ENCODE measurements at places on chromosomes 6 and 20.

DNA sequence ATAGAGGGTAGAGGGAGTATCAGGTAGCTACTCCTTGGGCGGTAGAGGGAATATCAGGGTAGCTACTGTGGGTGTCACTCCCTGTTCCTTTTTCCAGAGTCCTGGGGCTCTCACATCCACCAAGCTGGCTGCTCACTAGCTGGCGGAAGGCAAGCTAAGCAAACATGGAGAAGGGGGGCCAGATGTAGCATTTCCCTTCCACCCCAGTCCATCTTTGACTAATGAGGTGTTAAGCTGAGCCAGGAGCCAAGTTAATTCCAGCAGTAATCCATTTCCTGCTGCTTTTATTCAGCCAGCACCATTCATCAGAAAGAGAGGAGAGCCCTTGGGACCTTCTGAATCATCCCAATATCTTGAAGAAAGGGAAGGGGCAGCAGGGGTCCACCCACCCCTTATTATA lies 330.0 kb downstream of the ZFAND3 start:
- DNase-seq = no peak

DNA sequence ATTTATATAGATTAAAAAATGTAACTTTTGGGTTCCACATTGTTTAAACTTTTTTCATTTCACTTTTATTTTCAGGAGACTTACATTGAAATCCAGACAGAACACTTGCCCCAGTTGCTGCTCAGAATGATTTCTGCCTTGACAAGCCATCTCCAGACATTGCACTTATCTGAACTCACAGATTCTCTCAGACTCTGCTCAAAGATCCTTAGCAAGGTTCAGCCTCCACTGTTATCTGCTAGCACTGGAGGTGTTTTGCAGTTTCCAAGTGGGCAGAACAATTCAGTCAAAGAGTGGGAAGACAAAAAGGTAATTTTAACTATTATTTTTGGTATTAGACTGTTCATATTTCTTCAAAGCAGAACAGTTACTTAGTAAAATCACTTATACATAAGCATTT lies 58.0 kb downstream of the DOP1A start:
- DNase-seq = no peak

- DNase-seq = no peak
These were observed 72.3 kb downstream of the FARS2 start for GRCh38 chr6:5333658-5334057.

GRCh38 chr6:11128608-11129007 lies 17.1 kb upstream of the ERVFRD-1 start:
- DNase-seq = no peak

GRCh38 chr20:595330-596308 lies 14.5 kb downstream of the TCF15 start:
- no peak for DNase-seq

DNA sequence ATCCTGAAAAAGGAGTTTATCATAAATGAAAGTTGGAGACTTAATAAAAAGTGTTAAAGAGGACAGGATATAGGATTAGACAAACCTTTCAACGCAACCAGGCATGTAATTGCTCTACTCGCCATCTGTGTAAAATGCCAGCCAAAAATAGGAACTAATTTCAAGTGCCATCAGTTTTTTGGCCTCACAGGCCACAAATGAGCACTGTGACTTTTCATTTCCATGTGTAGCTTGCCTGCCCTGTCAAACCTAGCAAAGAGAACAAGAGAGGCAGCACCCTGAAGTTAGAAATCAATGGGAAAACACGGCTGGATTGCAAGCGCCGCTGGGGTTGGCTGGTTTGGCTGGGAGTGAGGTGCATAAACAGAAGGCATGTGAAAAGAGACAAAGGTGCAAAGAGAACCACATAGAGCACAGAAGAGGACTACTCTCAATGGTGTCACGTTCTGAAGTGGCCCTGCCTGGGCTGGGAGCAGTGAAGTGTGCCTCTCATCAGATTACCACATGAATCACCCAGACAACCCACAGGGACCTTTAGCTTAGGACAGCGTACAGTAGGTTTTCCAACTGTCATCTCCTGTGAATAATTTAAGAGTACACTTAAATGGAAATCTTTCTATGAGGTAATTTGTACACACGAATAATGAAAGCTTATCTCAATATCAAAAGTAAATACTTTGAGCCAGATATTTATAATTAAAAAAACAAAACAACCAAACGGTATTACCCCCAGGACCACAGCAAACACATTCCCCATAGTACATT lies 78.0 kb upstream of the NHSL1 start:
- no peak for DNase-seq

DNA sequence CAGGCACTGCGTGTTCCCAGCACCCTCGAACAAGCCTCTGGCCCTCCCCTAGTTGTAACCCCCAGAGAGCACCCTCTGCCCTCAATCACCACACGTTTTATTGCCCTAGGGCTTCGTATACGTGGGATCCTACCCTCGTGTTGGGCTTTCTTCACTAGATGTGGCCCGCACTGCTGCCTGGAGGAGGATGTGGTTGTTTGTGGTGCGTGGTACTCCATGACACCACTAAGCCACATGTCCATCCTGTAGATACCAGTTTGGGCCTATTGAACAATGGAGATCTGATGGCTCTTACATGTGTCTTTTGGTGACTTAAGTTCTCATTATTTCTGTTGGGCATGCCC lies 17.0 kb downstream of the SLC2A4RG start:
- DNase-seq = no peak

DNA sequence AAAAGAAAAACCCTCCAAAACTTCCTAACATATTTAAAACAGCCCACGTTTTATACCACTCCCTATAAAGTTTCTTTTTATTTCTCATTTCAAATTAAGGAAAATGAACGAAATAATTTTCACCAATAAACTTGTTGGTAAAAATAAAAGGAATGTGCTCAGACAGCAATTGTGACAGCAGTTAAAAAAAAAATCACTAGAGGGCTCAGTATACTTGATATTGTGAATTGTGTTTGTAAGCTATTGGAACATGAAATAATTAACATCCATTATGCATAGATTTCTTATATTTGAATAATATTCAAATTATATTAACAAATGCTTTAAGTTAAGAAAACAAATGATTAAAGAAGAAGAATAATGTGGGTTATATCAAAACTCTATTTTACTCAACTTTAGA lies 105.5 kb downstream of the ASCC3 start:
- no peak for DNase-seq

- no peak for DNase-seq
These were observed 19.3 kb upstream of the HBS1L start for GRCh38 chr6:135073756-135074393.

Data from stimulated activated CD4-positive, alpha-beta T cell treated with anti-CD3 and anti-CD28 coated beads, Interleukin-2, amount 100 ng/mL, for 24 hours (primary cell).